Glomerular endothelial cell (primary cell): ENCODE measurements at places on chromosomes 5 and 9.

- DNase-seq = no peak
These were observed 89.6 kb downstream of the RIC1 start for GRCh38 chr9:5718296-5719032.

- DNase-seq = no peak
These were observed 2.9 kb upstream of the VDAC1 start for GRCh38 chr5:134007581-134008265.

GRCh38 chr9:129175515-129175824 lies 2.6 kb downstream of the IER5L start:
- no peak for DNase-seq

- no peak for DNase-seq
These were observed 259.6 kb upstream of the NR4A3 start for GRCh38 chr9:99561961-99562565.

GRCh38 chr9:27851858-27852257 lies 278.6 kb upstream of the C9orf72 start:
- no peak for DNase-seq

DNA sequence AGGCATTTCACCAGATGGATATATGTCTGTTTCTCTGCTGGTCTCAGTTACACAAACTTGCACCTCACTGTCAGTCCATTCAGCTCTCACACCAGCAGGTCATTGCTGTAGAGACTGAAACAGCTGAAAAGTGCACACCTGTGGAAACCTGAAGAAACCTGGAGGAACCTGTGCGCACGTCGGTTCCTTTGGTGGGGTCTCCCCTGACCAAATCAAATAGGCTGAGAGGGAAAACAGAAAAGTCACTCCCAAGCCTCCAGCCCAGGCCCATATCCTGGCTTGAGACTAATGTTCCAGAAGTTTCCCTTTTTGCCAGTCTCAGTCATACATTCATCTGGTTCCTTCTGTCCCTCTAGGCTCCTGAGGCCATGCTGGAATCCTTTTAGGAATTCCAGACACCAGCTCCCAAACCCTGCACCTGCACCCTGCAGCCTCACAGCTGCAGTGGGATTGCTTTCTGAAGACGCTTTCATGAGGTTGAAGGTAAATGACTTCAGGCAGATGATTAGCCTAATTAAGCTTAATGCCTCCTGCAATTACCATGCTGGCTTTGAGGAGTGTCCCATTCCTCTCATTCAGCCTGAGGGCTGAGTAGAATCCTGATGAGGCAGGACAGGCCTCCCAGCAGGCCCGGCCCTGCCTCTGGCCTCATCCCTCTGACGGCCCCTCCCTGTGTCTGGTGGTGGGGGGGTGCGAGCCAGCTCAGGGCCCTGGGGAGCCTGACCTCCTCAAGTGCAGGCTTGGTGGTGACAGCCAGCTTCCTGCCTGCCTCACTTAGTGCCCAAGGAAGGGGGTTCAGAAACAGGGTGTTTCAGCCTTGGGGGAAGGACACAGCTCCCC lies 24.3 kb upstream of the CXCL14 start:
- no peak for DNase-seq

GRCh38 chr5:154989626-154990025 lies 23.9 kb upstream of the KIF4B start:
- no peak for DNase-seq

DNA sequence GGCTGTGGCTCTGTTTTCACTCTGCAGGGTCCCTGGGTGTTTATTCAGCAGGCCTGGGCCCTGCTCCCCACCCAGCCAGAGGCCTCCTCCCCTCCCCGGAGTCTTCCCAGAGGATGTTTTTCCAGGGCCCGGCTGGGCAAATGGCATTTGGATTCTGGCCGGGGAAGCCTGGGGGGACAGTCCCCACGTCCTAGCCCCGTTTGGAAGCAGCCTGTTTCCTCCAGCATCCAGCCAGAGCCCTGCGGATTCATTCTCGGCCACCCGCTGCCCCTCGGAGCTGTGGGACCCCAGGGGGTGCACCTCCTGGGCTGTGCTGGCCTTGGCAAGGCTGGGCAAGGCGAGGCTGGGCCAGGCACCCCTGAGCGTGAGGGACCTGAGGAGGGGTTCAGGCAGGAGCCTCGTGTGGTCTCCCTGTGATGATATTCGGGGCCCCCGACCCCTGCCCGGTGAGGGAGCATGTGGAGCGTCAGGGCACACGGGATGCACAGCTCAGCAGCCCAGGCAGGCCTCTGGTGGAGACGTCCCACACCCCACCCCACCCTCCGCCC lies 48.8 kb upstream of the EGFL7 start:
- no peak for DNase-seq

DNA sequence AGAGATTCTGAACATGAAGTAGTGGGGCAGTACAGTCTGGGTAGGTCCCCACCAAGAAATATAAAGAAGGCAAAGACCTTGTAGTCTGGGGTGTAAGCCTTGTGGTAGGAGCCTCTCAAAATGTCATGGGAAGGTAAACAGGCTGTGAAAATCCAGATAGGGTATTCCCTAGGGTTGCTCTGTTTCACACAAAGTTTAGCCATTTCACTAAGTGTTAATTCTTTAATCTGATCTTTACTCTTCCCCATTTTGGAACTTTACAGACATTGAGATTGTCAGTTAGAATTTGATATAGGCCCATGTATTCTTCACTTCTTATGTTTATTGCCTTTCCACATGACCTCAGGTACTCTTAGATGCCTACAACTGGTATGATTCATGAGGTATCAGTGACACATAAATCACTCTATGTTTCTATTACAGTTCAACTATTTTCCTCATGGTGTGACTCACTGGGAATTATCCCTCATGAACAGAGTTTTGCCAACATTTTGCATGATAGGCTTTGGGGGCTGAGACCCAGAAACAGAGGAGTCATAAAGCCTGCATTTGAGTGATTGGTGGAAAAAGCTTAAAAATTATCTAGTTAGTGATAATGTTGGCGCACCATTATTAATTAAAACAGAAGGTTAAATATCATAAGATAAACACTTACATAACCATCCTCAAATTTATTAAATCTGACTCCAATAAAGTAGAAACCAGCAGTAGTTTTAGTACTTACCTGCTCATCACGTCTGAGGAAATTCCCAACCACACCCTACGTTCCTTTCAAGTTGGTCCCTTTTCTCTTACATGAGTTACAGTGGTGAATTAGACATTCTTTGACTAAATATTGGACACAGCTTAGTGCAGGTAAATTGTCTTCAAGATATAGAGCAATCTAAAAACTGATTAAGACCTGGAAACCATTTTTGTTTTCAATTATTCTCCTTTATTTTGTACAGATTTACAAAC lies 399.8 kb upstream of the MEF2C start:
- DNase-seq = no peak

DNA sequence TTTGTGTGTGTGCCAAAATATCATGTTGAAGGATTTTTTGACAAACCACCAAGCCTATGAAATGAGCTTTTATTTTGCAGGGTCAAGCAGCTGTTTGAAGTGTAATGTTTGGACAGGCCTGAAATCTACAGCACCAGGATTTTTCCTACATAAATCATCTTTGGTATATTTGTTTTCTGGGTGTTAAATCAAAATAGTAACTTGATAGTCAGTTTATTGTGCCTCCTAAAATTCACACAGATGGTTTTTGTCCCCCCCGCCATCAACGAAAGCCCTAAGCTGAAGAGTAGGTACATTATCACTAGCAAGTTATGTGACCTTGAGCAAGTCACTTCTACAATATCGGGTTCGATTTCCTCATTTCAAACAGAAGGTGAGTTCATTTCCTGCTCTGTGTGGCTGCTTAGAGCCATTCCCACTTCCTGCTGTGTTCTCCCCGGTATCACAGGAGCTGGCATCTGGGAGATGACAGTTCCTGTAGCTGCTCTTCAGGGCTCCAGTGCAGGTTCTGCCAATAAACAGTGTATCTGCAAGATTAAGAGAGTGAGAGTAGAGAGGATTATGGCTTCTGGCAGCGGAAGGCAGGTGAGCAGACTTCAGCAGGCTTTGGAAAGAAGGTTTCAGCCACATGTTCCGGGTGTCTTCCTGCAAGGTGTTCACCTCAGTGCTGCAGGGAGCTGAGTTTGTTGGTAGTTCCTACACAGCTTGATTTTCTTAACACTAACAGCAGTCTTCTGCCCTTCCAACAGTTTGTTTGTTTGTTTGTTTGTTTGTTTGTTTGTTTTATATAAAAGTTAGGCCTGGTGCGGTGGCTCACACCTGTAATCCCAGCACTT lies 48.4 kb upstream of the GNE start:
- no peak for DNase-seq

DNA sequence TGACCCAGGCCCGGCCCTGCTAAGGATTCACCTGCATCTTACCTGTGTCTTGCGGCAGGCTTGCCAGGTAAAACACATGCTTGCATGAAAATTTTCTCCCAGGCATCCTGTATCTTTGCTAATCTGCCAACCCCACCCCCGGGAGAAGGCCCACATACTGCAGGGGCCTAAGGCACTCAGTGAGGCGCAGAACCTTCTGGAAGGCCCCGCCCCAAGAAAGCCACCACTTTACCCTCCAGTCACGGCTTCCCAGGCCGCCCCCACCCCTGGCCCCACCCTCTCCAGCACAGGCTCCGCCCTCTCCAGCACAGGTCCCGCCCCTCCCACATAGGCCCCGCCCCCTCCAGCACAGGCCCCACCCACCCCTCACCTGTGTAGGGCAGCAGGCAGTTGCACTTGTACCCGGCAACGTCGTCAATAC lies 29.8 kb upstream of the SEC16A start:
- no peak for DNase-seq

DNA sequence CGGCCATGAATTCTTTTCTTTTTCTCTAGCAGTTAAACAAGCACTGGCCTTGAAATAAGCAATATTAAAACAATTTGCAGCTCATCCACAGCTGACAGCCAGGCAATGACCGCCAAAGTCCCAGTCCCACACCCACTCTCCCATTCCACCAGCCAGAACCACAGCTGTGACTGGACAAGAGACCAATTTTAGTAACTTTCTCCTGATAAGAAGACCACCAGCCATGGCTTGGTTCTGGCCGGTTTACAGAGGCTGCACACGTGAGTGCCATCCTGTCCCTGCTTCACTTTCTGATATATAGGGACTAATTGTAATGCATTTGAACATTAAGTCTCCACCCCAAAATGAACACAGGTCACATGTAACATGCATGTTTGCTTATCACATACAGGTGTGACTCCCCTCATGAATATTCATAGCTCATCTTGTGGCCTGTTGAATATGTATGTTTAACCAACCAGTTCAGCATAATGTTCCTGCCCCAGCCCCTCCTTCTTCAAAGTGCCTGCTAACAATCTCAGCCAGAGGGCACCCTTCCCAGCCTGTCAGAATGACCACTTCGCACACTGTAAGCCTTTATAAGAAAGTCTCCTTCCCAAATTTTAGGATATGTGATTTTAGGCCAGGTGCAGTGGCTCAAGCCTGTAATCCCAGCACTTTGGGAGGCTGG lies 23.9 kb upstream of the FANCC start:
- no peak for DNase-seq

DNA sequence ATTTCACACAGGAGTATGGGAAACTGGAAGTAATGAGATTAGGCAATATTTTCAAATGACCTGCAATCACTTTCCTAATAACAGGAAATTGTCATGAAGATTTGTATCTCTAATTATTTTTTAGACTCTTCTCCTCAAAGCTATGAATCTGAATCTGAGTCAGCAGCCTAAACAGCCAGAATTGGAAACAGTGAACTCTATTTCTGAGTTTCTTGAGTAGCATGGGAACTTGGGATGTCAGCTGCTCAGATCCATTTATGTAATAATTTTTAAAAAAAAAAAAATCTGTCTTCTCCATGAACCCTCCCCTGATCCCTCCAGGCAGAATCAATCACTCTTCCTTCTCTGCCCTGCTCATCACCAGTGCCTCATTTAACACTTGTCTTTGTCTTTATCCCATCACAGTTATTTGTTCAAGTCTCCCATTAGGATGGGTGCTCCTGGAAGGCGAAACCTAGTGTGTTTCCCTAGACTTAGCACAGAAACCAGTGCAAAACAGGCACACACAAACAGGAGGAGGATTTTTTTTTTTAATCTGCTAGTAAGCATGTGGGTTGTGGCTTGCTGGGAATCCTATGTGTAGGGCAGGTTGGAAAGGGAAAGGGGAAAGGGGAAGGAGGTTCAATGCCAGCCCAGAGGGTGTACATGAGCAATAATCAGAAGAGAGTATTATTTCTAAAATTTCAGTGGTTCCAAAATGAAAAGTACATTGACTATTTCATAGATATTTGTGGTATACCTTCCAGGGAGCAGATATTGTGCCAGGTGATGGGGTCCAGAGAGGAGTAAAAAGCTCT lies 186.8 kb downstream of the TTLL11 start:
- no peak for DNase-seq

GRCh38 chr5:177449140-177450061 lies 2.8 kb downstream of the PRR7 start:
- no peak for DNase-seq

DNA sequence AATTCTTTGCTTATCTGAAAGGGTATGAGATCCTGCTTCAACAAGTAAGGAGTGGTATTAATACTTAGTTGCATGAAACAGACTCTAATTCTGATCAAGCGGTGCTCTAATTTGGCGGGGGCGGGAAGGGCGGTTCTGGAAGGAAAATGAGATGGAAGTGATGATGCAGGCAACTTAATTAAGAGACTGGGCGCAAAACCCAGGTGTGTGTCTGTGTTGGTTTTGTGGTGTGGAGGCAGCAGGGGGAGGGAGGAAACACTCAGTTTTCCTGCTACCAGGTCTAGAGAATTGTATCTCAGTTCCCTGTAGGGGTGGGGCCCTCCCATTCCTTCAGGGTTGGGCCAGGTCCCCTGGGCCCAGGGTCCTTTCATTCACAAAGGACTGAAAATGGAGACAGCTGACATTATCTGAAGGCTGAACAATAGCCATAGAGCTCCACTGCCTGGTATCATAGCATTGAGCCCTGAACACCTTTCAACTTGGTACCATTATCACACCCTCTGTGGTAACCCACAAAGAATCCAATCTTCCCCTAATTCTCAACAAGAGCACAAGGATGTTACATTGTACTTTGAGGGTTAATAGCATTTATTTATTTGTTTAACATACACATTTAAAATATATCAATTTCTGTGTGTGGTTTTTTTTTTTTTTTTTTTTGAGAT lies 17.2 kb upstream of the C5orf47 start:
- no peak for DNase-seq
